K562 (cell line): ENCODE measurements at places on chromosomes 1 and 21. TPM values are rescaled to one million over a fixed set of nuclear protein-coding genes. Genes with fewer than 3 reads are reported as not detected.

GBP2 gene
- polyA plus RNA-seq: 0.58 and 1.7 TPM in 2 replicates

CRYAA gene
- polyA plus RNA-seq: not detected in 2 replicates

CD1E gene
- not detected in 2 replicates for polyA plus RNA-seq

SAMD11 gene
- polyA plus RNA-seq: 0.07 and 0.32 TPM in 2 replicates

UBXN10 gene
- polyA plus RNA-seq: 10.8 and 11.9 TPM in 2 replicates

ETV3L gene
- not detected in 2 replicates for polyA plus RNA-seq

HTR6 gene
- not detected in 2 replicates for polyA plus RNA-seq

MTHFR gene
- 57.3 and 72.7 TPM in 2 replicates for polyA plus RNA-seq
